Stimulated activated CD4-positive, alpha-beta T cell treated with anti-CD3 and anti-CD28 coated beads, Interleukin-12 subunit alpha, Interleukin-12 subunit beta, amount 100 ng/mL, for 48 hours (primary cell): ENCODE measurements at places on chromosomes 13 and 19.

DNA sequence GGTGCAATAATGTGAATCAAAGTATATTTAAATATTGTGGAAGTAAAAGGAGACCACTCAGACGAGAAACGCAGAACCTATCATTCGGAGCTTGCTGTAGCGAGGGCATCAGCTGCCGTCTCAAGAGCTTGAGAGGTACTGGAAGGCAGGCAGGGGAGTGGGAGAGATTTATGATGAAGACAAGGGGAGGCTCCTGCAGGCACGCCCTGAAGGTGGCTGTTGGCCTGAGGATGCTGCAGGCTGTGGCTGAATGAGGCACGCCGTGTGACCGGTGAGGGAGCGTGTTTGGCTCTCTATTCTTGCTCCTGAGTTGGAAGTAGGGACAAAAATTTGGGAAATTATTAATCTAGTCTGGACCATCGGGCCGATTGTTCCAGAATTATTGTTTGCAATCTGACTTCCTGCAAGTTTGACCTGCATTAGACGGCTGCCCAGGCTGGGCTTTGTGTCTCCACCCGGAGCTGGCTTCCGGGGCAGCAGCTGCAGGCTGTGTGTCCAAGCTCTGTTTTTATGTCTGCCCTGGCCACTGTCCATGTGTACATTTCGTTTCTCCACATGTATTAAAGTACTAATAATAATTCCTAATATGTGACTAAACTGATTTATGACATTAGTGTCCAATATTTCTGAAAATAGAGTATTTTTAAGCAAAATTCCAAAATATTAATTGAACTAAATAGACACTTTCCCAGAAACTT, 91.1 kb upstream of the ANKRD10 start:
- DNase-seq = no peak

- DNase-seq = peak; percentile 12
Measured at GRCh38 chr13:36819739-36820090, 693 bp downstream of the RFXAP start.

DNA sequence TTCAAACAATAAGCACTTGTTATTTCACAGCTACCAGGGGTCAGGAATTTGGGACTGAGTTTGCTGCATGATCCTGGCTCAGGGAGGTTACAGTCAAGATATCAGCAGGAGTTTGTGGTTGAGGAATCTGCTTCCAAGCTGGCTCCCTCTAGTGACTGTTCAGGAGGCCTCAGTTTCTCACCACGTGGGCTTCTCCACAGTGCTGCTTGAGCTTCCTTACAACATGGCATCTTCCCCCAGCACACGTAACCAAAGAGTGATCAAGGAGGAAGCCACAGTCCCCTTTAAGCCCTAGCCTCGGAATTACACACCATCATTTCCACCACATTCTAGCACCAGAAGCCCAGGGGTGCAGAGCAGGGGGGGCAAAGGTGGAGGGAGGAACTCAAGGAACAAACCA, 28.8 kb downstream of the CELF5 start:
- DNase-seq = no peak

GRCh38 chr19:13077240-13077639, 25.4 kb downstream of the LYL1 start:
- no peak for DNase-seq

DNA sequence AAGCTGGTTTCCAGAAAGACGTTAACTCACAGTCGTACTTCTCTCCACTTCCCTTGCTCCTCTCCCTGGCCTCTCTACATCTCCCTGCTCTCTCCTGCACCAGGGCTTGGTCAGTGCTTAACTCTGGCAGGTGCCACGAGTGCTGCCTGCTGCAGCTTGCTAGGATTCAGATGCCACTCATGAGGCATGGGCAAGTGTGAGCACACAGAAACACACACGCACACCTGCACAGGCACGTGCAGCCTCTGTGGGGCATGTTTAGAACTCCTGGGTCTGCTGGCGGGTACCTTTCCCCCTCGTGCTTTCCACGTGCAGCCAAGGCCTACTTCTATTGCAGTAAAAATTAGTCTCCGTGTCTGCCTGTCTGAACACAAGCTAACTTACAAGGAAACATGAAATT, 31.8 kb downstream of the SOX1 start:
- DNase-seq = no peak

DNA sequence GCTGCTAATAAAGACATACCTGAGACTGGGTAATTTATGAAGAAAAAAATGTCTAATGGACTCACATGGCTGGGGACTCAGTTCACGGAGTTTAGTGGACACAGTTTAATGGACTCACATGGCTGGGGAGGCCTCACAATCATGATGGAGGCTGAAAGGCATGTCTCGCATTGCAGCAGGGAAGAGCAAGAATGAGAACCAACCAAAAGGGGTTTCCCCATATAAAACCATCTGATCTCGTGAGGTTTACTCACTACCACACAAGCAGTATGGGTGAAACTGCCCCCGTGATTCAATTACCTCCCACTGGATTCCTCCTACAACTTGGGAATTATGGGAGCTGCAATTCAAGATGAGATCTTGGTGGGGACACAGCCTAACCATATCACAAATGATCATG, 1181.2 kb downstream of the PCDH9 start:
- no peak for DNase-seq

DNA sequence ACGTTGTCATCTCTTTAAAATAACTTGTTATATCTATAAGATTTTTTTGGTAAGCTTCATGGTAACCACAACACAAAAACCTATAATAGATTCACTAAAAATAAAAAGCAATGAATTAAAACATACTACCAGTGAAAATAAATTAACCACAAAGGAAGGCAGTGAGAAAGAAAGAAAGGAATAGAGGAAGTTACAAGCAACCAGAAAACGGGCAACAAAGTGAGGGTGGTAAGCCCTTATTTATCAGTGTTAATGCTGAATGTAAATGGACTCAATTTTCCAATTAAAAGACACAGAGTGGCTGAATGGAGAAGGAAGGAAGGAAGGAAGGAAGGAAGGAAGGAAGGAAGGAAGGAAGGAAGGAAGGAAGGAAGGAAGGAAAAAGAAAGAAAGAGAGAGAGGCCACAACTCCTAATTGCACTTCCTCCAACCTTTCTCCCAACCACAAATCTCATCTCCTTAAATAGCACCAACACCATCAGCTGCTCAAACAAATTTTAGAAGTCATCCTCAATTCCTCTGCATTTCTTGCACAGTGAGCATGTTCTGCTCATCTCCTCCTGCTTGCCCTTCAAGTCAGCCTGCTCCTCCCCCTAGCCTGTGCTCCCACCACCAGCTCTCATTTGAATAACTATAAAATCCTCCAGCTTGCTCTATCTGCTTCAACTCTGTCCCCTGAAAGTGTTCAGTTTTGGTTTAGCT, 48.6 kb downstream of the CCNA1 start:
- no peak for DNase-seq

- no peak for DNase-seq
Measured at GRCh38 chr13:24185591-24186232, 25.2 kb downstream of the SPATA13 start.

DNA sequence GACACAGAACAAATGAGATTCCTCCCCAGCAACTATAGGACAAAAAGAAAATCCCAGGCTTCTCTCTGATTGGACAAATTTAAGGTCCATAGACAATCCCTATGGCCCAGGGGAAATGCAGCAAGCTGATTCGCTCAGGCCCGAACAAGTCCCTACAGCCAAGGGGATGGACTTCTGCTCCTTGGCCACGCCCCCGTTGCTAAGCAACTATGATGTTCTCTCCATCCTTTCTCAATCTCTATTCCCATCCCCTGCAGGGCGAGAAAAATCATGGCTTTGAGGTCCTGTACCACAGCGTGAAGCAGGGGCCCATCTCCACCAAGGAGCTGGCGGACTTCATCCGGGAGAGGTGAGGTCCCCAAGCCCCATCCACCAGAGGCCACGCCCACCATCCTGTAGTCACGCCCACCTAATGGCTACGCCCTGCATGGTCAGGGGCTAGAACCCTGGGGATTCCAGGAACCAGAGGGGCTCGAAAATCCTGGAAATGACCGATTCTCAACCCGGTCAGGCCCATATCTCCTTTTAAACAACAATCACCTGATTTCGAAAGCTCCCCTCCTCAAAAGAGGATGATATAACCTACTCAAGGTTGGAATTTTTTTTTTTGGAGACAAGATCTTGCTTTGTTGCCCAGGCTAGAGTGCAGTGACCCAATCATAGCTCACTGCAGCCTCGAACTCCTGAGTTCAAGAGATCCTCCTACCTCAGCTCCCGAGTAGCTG, 11.4 kb downstream of the FCHO1 start:
- no peak for DNase-seq

DNA sequence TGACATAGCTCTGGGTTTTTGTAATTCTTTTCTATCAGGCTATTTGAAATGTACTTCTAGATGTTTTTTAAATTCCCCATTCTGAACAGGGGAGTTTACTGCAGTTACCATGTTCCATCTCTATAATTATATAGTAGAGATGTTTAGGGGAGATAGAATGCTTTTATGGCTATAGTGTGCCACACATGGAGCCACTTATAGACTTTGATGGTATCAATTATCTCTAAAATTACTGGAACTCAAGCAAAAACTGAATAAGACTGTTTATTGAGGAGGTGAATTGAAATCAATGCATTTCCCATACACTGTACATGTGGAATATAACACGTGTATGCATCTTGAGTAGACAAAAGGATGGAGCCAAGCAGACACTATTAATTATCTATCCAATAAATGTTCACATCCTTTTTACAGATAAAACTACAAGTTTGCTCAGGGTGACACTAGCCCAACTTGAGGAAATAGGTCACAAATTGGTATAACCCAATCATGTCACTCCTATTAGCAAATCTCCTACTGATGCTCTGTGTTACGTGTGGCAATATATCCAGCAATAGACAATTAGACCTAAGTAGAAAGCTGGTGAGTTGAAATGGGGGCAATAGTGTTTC, 1882.6 kb downstream of the PCDH9 start:
- no peak for DNase-seq

DNA sequence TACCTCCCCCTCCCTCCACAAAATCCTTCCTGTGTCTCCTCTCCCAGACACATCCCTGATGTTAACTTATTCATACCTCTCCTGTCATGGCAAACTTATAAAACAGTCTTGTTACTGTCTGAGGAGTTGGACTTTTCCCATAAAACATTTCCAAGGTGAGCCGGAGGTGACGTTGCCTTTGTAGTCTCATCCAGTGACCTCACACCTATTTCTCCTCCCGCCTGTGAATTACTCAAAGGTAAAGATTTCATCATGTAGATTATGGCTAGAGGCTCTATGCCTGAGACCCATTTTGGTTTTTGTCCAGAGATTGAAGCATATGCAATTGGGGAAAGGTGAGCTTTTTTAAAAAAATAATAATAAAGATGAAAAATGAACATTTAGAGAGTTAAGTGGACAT, 529.0 kb downstream of the MYO16 start:
- no peak for DNase-seq

GRCh38 chr13:50945669-50946068, 36.1 kb downstream of the RNASEH2B start:
- no peak for DNase-seq

- no peak for DNase-seq
Measured at GRCh38 chr19:3693025-3693925, 7.0 kb downstream of the PIP5K1C start.

- no peak for DNase-seq
Measured at GRCh38 chr13:43433691-43434141, 353.1 kb downstream of the ENOX1 start.

DNA sequence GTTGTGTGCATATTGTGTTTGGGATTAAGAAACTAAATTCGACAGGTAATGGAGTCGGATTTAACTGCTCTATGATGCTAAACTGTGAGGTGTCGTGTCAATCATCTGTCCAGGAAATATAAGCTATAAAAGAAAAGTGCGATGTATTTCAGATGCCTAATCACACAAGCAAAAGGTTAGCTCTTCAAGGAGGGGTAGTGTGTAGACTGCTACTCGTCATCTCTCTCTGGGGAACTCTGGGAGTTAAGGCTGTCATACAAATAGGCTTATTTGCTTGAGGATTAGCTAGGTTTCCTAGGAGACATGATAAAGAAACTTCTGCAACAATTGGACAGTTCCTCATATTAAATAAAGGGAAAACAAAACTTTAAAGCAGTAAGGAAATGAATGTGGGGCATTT, 462.1 kb downstream of the OLFM4 start:
- DNase-seq = no peak
